ENCODE measurements at places on chromosomes 2 and 18.

DNA sequence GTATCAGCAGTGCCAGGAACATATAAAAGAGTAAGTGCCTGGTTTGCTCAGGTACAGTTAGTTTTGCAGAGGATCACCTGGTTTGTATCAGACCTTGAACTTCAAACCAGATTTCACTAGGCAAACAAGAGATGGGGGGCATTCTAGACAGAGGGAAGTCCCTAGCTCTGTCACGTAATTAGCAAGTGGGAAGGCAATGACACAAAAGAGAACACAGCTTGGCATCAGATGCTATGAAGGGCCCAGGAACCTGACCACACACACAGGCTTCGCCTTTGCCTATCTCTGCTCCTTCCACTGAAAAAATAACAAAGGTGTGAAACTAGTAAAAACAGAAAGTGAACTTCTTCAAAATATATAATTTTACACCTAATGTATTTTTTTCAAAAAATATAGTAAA lies 62.6 kb downstream of the CERKL start:
- no peak for DNase-seq

DNA sequence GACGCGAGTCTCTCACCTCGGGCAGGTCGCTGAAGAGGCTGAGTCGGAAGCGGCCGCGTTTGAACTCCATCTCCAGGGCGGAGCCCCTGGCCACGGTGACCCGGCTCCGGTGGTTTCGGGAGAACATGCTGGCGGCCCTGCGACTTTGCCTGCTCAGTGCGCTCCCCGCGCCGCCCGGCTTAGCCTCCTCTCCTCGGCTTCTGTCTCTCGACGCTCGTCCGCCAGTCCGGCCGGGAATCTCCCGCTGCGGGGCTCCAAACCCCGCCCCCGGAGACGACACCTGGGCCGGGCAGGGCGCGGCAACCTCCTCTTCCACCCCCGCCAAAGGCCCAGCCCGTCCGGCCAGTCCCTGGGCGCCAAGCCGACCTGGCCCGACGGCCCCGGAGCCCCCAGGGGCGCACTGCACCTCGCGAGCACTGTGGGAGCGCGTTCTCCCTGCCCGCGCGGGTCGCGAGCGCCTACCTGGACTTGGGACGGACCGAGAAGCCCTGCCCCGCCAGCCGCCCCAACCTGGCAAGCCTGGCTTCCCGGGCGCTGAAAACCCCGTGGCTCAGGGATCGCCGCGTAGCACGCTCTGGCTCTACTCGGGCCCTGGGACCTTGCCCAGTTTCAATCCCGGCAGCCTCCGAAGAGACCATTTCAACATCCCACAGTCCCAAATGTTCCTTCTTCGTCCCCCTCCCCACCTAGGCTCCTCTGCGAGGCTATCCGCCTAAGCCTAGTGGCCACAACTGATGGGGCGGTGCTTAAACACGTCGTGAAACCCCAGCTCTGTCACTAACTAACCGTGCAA lies at the start of gene RTKN:
RTKN (minus strand) TSS at position 248 of the 793 bp plus-strand sequence; CDS start at position 127, 121 bp downstream.
- DNase-seq, result peak; percentile 38

- DNase-seq, result no peak
Observed at GRCh38 chr2:52658598-52658997, 1109.0 kb upstream of the CHAC2 start.

DNA sequence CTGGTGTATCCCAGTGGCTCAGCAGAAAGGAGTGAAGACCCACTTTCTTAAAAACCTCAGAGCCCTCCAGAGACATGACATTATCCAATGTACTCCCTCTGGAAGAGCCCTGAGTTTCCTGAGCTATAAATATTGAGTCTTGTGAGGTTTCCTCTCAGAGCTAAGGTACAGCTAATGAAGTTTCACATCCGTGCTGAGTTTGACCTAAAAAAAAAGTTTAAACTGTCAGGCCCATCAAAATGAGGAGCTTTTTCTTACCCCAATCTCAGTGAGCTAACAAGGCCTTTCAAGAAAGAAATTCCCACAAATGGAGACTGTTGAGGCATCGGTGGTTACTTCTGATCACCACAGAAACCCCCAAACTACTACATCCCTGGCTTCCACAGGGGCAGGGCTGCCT lies 65.4 kb upstream of the ST8SIA3 start:
- no peak for DNase-seq

- DNase-seq, result no peak
Observed at GRCh38 chr2:203799908-203800307, 67.7 kb upstream of the CTLA4 start.

Data from DMS79 treated with DMSO at 0.1 percent for 48 hours (cell line).